Liver (tissue), 10 donors: ENCODE measurements at places on chromosomes 4 and X. TPM values are rescaled to one million over a fixed set of nuclear protein-coding genes. Genes with fewer than 3 reads are reported as not detected.

DNA sequence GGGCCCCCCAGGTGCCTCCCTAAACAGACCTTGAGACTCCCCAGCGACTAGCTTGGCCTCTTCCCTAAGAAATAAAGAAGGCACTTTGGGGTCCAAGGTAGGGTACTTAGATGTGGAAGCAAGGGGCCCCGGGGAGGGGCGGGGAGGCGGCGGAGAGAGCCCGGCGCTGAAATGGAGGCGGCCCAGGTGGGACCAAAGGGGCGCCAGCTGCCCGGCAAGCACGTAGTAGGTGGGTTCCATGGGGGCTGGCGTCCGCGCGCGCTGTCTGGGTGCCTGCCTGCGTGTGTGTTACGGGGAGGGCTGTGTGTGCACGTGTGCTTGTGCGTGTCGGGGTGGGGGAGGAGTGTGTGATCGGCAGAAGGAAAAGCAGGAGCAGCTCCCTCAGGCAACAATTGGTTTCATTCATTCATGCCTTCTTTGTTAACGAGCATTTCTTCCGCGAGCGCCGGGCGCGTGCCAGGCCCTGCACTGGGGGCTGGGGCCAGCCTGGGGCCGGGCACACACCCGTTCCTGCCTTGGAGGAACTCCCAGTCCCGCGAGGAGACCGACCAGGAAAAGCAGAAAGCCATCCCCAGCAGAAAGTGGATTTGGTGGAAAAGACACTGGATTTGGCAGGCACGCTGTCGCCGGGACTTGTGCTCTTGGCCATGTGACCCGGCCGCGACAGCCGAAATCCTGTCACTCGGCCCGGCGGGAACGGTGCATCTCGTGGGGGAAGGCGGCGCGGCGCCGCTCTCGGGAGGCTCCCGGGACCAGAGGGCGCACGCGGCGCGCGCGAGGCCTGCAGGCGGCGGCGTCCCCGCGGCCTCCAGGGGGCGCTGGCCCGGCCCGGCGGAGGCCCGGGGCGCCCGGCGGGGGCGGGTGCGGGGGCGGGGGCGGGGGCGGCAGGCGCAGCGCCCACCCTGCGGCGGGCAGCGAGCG, 3.3 kb upstream of the DUSP9 start:
- H3K27ac ChIP-seq, result no peak overlapping the region
- no peaks in the 10 kb centered on the region for H3K36me3 ChIP-seq
- H3K4me1 ChIP-seq, result peaks cover 7% of the 10 kb centered on the region

DNA sequence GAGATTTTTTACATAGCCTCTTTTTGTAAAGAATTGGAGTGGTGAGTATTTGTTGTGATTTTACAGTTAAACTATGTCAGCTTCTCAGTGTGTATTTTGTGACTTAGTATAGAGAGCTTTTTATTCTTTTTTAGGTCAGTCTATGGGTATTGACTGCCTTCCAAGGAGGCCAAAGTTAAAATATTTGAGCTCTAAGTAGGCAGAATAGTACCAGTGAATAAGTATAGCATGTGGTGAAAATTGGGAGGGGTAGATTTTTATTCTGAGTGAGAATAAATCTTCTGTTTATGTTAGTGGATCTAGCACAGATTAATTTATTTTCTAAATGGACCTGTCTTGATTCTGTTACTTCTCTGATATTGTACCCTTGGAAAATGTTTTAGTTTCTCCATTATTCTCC, 37.5 kb downstream of the HERC3 start:
- H3K27ac ChIP-seq, result no peak overlapping the region
- no peak for DNase-seq
- no peaks in the 10 kb centered on the region for H3K36me3 ChIP-seq
- H3K4me1 ChIP-seq, result no peaks in the 10 kb centered on the region

DNA sequence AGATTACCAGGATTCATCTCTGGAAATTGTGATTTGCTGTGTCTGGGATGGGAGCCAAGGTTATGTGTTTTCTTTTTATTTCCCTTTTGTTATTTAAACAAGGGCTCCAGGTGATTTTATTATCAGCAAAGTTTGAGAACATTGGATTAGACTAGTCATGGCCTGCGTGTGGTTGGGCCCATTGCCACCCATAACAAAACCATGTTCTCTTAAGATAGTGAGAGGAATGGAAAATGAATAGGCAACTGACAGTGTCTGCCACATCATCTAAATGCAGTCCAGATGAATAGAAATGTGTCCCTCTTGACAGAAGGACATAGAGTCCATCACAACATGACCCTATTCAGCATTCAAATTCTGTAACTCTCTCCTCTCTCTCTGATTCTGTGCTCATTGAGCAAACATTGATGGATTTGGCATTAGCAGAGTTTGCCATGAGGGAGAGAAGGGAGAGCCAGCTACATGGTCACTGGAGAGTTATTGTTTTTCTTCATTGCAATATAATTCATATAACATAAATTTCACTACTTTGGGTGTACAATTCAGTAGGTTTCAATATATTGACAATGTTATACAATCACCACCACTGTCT, 11.7 kb downstream of the XK start:
- no peaks in the 10 kb centered on the region for H3K36me3 ChIP-seq
- no peak overlapping the region for H3K27ac ChIP-seq
- H3K4me3 ChIP-seq, result no peak overlapping the region
- no peaks in the 10 kb centered on the region for H3K27me3 ChIP-seq

DNA sequence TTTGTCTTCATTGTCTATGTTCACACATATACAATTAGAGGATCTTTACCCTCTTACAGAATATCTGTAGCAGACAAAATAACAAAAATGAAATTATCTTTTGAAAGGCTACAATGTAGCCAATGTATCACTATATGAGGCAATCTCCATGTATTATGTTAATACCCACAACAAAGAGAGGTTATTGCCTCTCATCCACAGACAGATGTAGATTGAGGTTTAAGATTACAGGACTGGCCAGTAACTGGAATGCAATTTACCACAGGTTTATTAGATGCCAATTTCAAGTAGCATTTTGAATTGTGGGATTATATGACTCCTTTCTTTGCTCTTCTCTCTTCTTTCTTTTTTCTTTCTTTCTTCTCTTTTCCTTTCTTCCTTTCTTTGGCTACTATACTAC, 242.6 kb downstream of the ANKRD50 start:
- H3K27me3 ChIP-seq, result no peaks in the 10 kb centered on the region
- DNase-seq, result no peak
- H3K4me3 ChIP-seq, result no peak overlapping the region
- no peak overlapping the region for H3K27ac ChIP-seq

GRCh38 chrX:121389976-121390714, 342.7 kb downstream of the GLUD2 start:
- DNase-seq, result no peak
- H3K27me3 ChIP-seq, result no peaks in the 10 kb centered on the region
- H3K27ac ChIP-seq, result no peak overlapping the region
- H3K4me3 ChIP-seq, result no peak overlapping the region
- no peaks in the 10 kb centered on the region for H3K4me1 ChIP-seq

DNA sequence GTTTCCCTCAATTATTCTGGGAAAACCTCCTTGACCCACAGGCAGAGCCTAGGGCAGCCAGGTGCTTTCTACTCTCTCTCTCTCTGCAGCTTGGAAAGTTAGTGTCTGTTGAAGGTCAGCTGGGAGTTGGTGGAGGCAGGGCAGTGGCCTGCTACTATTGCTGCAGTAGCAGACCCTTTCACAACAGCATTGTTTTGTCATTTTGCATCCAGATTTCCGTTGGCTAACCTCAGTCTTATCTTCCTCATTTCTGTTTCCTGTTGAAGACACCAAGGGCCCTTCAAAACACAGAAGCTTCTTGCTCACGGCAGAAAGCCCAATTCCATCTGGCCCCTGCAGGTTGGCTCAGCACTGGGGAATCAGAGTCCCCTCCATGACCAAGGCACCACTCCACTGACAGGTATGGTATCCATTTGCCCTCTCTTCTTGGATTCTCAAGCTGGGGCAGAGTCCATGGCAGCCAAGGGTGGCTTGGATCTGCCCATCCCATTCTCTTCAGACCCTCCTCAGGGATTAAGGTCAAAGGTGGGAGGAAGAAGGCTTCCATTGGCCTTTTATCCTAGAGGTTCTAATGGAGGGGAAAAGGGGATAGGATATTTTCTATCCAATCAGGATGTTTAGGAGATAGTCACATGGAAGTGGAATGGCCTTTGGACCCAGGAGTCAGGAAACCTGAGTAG, 24.6 kb downstream of the VSIG4 start:
- no peak overlapping the region for H3K4me3 ChIP-seq
- H3K27ac ChIP-seq, result peak overlapping the region; percentile 64
- no peaks in the 10 kb centered on the region for H3K4me1 ChIP-seq
- H3K27me3 ChIP-seq, result no peaks in the 10 kb centered on the region
- no peak for DNase-seq

GRCh38 chr4:82852751-82853285, 38.1 kb downstream of the SEC31A start:
- no peak for DNase-seq
- H3K27me3 ChIP-seq, result no peaks in the 10 kb centered on the region
- H3K27ac ChIP-seq, result no peak overlapping the region
- no peak overlapping the region for H3K4me3 ChIP-seq
- H3K4me1 ChIP-seq, result no peaks in the 10 kb centered on the region

DNA sequence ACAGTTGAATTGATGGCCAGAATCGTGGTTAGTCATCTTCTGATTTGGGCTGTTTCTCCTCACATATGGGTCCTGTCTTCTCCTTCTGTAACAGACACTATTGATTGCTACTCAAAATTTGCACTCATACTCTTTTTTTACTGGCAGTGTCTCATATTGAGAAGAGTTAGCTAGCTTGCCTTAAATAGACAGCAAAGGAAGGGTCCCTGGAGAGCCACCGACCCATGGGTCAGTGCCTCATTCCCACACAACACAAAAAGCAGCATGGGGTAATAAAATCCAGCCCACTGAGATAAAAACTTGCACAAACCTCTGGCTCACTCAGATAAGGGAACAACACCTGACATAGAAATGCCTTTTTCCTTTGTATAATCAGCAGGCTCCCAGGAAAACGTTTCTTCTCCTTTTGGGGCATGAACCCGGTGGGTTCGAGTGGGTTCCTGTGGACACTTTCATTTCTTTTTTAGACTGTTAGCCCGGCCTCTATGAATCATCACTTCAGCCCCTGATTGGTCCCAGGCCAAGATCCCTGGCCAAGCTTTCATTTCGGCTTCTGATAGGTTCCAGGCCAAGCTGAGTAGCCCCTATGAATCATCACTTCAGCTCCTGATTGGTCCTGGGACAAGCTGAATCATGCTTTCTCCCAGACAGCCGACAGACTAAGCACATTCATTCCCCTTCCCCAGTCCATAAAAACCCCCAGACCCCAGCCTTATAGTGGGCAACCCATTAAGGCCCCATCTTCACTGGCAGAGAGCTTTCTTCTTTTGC, 408.1 kb downstream of the DCAF12L2 start:
- DNase-seq, result no peak
- H3K27me3 ChIP-seq, result no peaks in the 10 kb centered on the region
- no peak overlapping the region for H3K4me3 ChIP-seq
- no peak overlapping the region for H3K27ac ChIP-seq
- no peaks in the 10 kb centered on the region for H3K36me3 ChIP-seq

DNA sequence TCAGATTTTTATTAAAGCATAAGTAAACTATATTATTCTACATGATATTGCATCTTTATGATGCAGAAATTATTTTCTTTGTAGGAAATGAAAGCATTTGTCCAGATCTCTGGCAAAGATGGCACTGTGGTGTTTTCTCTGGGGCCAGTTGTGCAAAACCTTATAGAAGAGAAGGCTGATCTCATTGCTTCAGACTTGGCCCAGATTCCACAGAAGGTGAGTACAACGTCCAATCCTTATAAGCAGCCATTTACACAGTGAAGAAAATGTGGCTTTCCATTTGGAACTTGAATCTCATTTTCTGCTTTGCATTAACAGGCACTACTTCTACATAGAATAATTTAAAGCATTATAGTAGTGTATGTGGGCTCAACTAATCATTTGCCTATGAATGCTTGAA, 6.9 kb upstream of the UGT2B7 start:
- peaks cover 3% of the 10 kb centered on the region for H3K4me1 ChIP-seq
- no peaks in the 10 kb centered on the region for H3K27me3 ChIP-seq
- H3K27ac ChIP-seq, result no peak overlapping the region
- H3K36me3 ChIP-seq, result no peaks in the 10 kb centered on the region
- no peak for DNase-seq

The IRS4 gene
- not detected for total RNA-seq

The OPN1LW gene
- total RNA-seq, result not detected

The CCKAR gene
- total RNA-seq, result not detected

The CCSER1 gene
- 2.3 TPM for total RNA-seq
